Activated naive CD4-positive, alpha-beta T cell treated with anti-CD3 and anti-CD28 coated beads, Interleukin-2, amount 10 ng/mL, durations not matched to agents 7 days and 5 days (primary cell): ENCODE measurements at places on chromosomes 7 and 10.

DNA sequence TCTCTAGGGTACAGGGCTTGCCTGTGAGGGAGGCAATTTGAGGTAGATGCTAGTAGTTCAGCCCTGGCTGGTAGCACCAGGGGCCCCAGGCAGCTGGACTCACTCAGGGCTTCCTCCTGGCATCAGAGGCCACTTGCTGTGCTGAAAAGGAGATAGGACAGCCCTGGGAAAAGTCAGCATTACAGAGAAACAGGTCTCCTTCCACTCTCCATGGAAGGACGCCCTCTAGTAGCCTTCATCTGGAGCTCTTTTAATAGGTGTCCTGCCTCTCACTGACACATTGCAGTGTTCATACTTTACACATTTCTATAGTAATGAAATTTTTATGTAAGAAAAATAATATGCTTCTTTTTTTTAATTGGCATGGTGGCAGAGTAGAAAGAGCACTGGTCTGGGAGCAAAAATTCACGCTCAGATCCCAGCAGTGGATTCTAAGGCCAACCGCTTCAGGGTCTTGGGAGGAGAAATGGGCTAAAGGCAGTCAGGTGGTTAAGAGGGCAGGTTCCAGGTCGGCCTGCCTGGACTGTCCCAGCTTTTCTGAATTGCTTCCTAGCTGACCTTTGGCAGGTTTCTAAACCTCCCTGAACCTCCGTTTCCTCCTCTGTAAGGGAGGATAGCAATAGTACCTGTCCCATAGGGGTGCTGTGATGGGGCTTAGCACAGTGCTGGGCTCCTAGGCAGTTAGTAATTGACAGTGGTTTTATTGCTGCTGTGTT lies 35.8 kb downstream of the AIFM2 start:
- H3K36me3 ChIP-seq, result peaks cover 31% of the 10 kb centered on the region
- H3K27me3 ChIP-seq, result peaks cover 6% of the 10 kb centered on the region
- H3K4me3 ChIP-seq, result no peak overlapping the region
- H3K27ac ChIP-seq, result no peak overlapping the region
- DNase-seq, result no peak

- H3K4me3 ChIP-seq, result no peak overlapping the region
- no peak overlapping the region for H3K27ac ChIP-seq
- DNase-seq, result no peak
- no peaks in the 10 kb centered on the region for H3K4me1 ChIP-seq
- H3K36me3 ChIP-seq, result peaks cover 1% of the 10 kb centered on the region
Measured at GRCh38 chr7:549891-550625, 30.4 kb upstream of the PDGFA start.

- no peaks in the 10 kb centered on the region for H3K27me3 ChIP-seq
- no peak for DNase-seq
- H3K4me1 ChIP-seq, result no peaks in the 10 kb centered on the region
- no peak overlapping the region for H3K4me3 ChIP-seq
- no peaks in the 10 kb centered on the region for H3K36me3 ChIP-seq
- no peak overlapping the region for H3K27ac ChIP-seq
Measured at GRCh38 chr10:59064759-59065539, 111.5 kb upstream of the PHYHIPL start.

GRCh38 chr10:129880191-129880870 lies 83.7 kb downstream of the EBF3 start:
- H3K4me3 ChIP-seq, result no peak overlapping the region
- no peak overlapping the region for H3K27ac ChIP-seq
- H3K36me3 ChIP-seq, result no peaks in the 10 kb centered on the region
- DNase-seq, result no peak

GRCh38 chr7:140326116-140326928 lies 72.0 kb downstream of the SLC37A3 start:
- no peaks in the 10 kb centered on the region for H3K4me1 ChIP-seq
- H3K27ac ChIP-seq, result no peak overlapping the region
- no peak overlapping the region for H3K4me3 ChIP-seq
- H3K27me3 ChIP-seq, result no peaks in the 10 kb centered on the region
- DNase-seq, result peak; percentile 70

DNA sequence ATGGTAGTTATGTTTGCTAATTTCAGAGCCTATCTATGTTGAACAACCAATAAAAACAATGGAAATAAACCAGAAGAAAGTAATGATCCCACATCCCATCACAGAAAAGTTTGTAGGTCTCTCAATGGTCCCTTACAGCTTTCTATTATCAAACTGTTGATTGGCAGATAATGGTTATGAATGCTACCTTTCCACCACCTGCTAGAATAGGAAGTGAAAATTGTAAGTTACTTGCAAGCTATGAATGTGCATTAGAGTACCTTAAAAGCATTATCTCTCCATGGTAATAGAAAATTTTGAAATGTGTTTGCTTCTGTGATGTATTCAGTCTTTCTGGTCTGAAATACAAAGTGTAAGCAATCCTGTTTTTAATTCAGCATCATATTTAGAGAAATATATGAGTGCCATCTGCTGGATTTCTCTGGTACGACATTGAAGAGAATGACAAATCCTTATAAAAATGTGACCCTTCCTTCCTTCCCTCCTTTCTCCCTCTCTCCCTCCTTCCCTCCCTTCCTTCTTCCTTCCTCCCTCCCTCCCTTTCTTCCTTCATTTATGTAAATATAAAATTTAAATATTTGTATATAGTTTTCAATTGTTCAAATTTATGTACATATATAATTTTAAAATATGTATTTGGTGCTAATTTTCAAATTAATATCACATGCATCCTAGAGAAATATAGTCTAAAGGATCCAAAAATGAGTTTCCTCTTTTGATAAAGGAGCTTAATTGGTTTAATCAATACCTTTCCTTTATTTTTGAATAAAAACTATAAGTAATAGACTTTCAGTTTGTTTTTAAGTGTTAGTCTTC lies 41.4 kb upstream of the PNLIPRP3 start:
- H3K36me3 ChIP-seq, result no peaks in the 10 kb centered on the region
- H3K27me3 ChIP-seq, result no peaks in the 10 kb centered on the region
- no peak overlapping the region for H3K4me3 ChIP-seq
- no peak overlapping the region for H3K27ac ChIP-seq

DNA sequence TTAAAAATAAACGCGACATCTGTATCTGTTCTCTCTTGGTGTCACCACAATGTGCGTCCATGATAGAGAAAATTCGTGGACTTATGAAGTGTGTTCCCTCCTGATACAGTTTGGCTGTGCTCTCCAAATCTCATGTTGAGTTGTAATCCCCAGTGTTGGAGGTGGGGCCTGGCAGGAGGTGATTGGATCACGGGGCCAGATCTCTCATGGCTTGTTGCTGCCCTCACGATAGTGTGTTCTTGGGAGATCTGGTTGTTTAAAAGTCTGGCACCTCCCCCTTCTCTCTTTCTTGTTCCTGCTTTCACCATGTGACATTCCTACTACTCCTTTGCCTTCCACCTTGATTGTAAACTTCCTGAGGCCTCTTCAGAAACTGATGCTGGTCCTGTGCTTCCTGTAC lies 229.4 kb upstream of the MYO3A start:
- H3K27me3 ChIP-seq, result peaks cover 2% of the 10 kb centered on the region
- no peak overlapping the region for H3K27ac ChIP-seq
- H3K36me3 ChIP-seq, result no peaks in the 10 kb centered on the region
- DNase-seq, result no peak
- H3K4me1 ChIP-seq, result no peaks in the 10 kb centered on the region

DNA sequence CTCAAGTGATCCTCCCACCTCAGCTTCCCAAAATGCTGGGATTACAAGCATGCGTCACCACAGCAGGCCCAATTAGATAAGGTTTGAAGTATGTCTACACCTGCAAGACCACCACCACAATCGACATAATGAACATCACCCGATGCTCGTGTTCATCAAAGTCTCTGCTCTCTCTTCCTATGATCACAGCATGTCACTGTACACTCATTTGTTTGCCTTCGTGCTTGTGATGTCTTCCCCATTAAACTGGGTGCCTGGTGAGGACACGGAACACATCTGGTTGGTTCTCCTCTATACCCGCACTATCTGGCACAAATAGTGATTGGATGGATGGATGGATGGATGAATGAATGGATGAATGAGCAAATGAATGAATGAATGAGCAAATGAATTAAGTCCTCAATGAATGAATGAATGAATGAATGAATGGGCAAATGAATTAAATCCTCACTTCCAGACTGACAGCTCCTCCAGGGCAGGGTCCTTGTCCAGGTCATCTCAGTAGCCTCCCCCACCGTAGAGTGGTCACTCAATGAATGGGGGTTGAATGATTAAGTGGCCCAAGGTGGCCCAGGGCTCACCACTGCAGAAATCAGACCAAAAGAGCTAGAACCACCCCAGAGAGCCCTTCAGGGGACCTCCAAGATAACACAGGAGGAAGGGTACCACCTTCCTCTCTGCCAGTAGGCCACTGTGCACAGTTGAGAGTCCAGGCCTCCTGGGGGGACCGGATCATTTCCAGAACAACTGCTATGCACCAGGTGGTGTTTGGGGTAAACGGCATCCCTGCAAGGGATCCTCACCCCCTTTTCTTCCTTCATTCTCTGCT lies 101.9 kb upstream of the TNRC18 start:
- DNase-seq, result no peak
- H3K4me1 ChIP-seq, result peaks cover 31% of the 10 kb centered on the region
- H3K4me3 ChIP-seq, result peak overlapping the region; percentile 95
- peak overlapping the region; percentile 92 for H3K27ac ChIP-seq
- H3K27me3 ChIP-seq, result peaks cover 19% of the 10 kb centered on the region
- H3K36me3 ChIP-seq, result peaks cover 51% of the 10 kb centered on the region

- H3K4me3 ChIP-seq, result no peak overlapping the region
- H3K27ac ChIP-seq, result peak overlapping the region; percentile 35
- peaks cover 44% of the 10 kb centered on the region for H3K36me3 ChIP-seq
Measured at GRCh38 chr7:116215551-116215950, 5.2 kb downstream of the TES start.

GRCh38 chr10:131446171-131446570 lies 134.7 kb upstream of the TCERG1L start:
- H3K36me3 ChIP-seq, result no peaks in the 10 kb centered on the region
- no peak overlapping the region for H3K27ac ChIP-seq
- H3K27me3 ChIP-seq, result no peaks in the 10 kb centered on the region
- no peaks in the 10 kb centered on the region for H3K4me1 ChIP-seq
- no peak for DNase-seq

DNA sequence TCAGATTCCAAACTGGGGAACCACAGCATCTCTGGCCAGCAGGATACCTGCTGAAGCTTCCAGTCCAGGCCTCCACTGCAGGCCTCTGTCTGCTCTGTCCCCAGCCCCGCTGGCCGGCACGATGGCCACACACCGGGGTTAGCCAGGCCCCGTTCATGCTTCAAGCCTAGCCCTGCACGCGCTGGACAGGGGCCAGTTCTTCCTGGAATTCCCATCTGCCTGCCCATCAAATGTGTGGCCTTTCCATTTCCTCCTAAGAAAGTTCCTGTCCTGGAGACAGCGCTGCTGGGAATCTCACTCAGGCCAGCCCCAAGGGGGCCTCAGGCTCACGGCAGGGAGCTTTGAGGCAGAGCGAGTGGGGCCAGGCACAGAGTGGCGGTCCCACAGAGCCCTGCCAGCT lies 18.0 kb downstream of the SH2B2 start:
- no peaks in the 10 kb centered on the region for H3K36me3 ChIP-seq
- H3K27ac ChIP-seq, result no peak overlapping the region
- peaks cover 16% of the 10 kb centered on the region for H3K4me1 ChIP-seq
- H3K4me3 ChIP-seq, result no peak overlapping the region
- DNase-seq, result no peak
- H3K27me3 ChIP-seq, result no peaks in the 10 kb centered on the region

DNA sequence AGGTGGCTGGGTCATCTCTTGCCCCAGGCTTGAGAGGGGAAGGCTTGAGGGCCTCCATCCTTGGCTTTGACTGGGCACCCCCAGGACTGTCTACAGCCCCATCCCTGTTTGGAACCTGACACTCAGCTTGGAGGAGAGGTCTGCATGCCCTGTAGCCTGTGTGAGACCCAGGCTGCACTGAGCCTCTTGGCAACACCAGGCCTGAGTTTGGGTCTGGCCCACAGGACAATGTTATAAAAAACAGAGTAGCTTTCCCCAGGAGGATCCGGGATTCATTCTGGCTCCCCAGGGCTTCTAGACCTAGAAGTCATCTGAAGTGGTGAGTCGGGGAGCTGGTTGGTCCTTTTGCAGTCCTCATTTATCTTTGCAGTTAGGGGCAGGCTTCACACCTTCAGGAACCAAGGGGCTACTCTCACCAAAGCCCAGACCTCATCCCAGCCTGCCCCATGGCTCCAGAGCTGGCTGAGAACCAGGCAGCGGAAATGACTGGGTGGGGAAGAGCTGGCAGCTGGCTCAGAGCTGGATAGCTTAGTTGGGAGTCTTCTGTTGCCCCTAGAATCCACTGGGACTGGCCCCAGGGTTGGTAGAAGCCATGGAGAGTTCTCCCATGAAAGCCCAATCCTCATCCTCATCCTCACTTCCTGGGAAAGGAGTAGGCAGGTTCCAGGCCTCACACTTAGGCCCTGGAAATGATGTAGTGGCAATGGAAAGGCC lies 68.8 kb downstream of the ADCYAP1R1 start:
- no peaks in the 10 kb centered on the region for H3K4me1 ChIP-seq
- H3K36me3 ChIP-seq, result no peaks in the 10 kb centered on the region
- peaks cover 42% of the 10 kb centered on the region for H3K27me3 ChIP-seq
- no peak overlapping the region for H3K4me3 ChIP-seq

GRCh38 chr7:140876519-140877248 lies 48.0 kb downstream of the BRAF start:
- DNase-seq, result no peak
- no peak overlapping the region for H3K4me3 ChIP-seq
- peaks cover 32% of the 10 kb centered on the region for H3K4me1 ChIP-seq
- H3K27me3 ChIP-seq, result no peaks in the 10 kb centered on the region
- peaks cover 12% of the 10 kb centered on the region for H3K36me3 ChIP-seq

- no peaks in the 10 kb centered on the region for H3K36me3 ChIP-seq
- peaks cover 12% of the 10 kb centered on the region for H3K27me3 ChIP-seq
- H3K4me1 ChIP-seq, result peaks cover 22% of the 10 kb centered on the region
- H3K4me3 ChIP-seq, result no peak overlapping the region
- DNase-seq, result no peak
- no peak overlapping the region for H3K27ac ChIP-seq
Measured at GRCh38 chr7:43568529-43568928, 14.4 kb upstream of the STK17A start.

GRCh38 chr7:101299511-101300464 lies 21.8 kb downstream of the IFT22 start:
- H3K4me1 ChIP-seq, result peaks cover 7% of the 10 kb centered on the region
- H3K27ac ChIP-seq, result no peak overlapping the region
- peaks cover 12% of the 10 kb centered on the region for H3K36me3 ChIP-seq
- DNase-seq, result no peak
- H3K4me3 ChIP-seq, result no peak overlapping the region
- H3K27me3 ChIP-seq, result peaks cover 83% of the 10 kb centered on the region

DNA sequence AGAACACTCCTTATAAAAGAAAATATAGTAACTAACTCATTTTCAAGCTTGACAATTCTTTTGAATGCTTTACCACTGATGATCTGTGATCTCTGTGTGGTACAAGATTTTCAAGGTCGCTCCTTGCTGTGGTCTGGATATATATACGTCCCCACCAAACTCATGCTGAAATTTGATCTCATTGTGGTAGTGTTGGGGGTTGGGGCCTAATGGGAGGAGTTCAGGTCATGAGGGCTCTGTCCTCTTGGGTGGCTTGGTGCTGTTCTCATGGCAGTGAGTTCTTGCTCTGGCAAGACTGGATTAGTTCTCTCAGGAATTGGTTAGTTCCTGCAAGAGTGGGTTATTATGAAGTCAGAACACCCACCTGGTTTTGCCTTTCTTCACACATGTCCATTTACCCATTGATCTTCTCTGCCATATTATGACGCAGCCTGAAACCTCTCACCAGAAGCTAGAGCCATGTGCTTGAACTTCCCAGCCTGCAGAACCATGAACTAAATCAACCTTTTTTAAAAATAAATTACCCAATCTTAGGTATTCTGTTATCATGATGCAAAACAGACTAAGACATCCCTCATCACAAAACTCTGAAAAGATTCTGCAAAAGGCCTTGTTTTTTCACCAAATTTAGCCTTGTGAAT lies 8.3 kb upstream of the EDRF1 start:
- peaks cover 2% of the 10 kb centered on the region for H3K36me3 ChIP-seq
- DNase-seq, result no peak
- no peak overlapping the region for H3K27ac ChIP-seq
- H3K4me3 ChIP-seq, result no peak overlapping the region
- no peaks in the 10 kb centered on the region for H3K4me1 ChIP-seq
